Progenitor cell of endocrine pancreas (in vitro differentiated cells): ENCODE measurements at places on chromosomes 3 and 15. TPM values are rescaled to one million over a fixed set of nuclear protein-coding genes. Genes with fewer than 3 reads are reported as not detected.

- no peak overlapping the region for H3K4me3 ChIP-seq
- no peak overlapping the region for H3K27ac ChIP-seq
- H3K27me3 ChIP-seq, result no peaks in the 10 kb centered on the region
- DNase-seq, result no peak
- no peaks in the 10 kb centered on the region for H3K4me1 ChIP-seq
Measured at GRCh38 chr3:172648747-172649146, 62.1 kb downstream of the NCEH1 start.

- H3K36me3 ChIP-seq, result no peaks in the 10 kb centered on the region
- H3K27me3 ChIP-seq, result no peaks in the 10 kb centered on the region
- H3K4me1 ChIP-seq, result peaks cover 6% of the 10 kb centered on the region
- H3K27ac ChIP-seq, result no peak overlapping the region
- no peak for DNase-seq
Measured at GRCh38 chr15:94198633-94199032, 32.7 kb upstream of the MCTP2 start.

GRCh38 chr3:4581498-4581897, 88.3 kb downstream of the ITPR1 start:
- no peak overlapping the region for H3K27ac ChIP-seq
- peaks cover 5% of the 10 kb centered on the region for H3K4me1 ChIP-seq
- no peaks in the 10 kb centered on the region for H3K36me3 ChIP-seq
- H3K4me3 ChIP-seq, result no peak overlapping the region
- peaks cover 7% of the 10 kb centered on the region for H3K27me3 ChIP-seq

- H3K4me1 ChIP-seq, result no peaks in the 10 kb centered on the region
- no peaks in the 10 kb centered on the region for H3K27me3 ChIP-seq
- H3K4me3 ChIP-seq, result no peak overlapping the region
- no peak overlapping the region for H3K27ac ChIP-seq
Measured at GRCh38 chr3:130374033-130374432, 28.6 kb downstream of the COL6A5 start.

GRCh38 chr3:10136426-10137005, 5.1 kb upstream of the VHL start:
- H3K36me3 ChIP-seq, result no peaks in the 10 kb centered on the region
- no peak overlapping the region for H3K27ac ChIP-seq
- H3K4me3 ChIP-seq, result no peak overlapping the region
- H3K4me1 ChIP-seq, result no peaks in the 10 kb centered on the region
- DNase-seq, result no peak

DNA sequence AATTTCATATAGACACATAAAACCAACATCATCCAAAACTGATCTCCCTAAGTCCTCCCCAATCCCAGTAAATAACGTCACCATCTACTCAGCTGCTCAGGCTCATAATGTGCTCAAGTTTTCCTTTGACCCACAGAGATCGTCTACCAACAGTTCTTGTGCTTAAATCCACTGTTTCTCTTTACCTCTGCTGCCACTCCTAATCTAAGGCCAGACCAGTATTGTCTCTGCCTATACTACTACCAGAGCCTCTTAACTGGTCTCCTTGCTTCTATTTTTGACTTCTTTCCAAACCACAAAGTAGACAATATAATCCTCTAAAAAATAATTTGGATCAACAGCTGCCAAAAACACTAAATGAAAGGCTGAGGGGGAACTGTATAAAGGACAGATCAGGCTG, 65.3 kb downstream of the CLASP2 start:
- H3K27me3 ChIP-seq, result no peaks in the 10 kb centered on the region
- no peak overlapping the region for H3K27ac ChIP-seq
- peaks cover 3% of the 10 kb centered on the region for H3K4me1 ChIP-seq
- no peak overlapping the region for H3K4me3 ChIP-seq
- no peaks in the 10 kb centered on the region for H3K36me3 ChIP-seq

DNA sequence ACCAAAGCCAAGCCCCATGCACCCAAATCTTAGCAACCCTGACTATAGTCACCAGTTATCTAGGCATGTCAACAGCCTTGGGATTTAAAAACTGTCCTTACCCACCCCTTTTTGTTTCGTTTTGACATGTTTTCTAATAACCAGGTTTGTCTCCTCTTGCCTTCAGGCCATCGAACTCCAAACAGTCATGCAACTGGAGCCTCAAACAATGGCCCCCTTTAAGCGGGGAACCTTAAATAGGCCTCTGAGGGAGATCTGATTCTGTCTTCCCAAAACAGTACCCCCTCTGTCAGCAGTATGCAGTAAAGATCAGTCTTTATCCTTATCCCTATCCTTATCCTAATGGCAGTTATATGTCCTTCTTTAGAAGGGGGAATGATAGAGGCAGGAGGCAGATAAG, 105.7 kb downstream of the DPH6 start:
- peaks cover 16% of the 10 kb centered on the region for H3K36me3 ChIP-seq
- no peaks in the 10 kb centered on the region for H3K27me3 ChIP-seq
- H3K27ac ChIP-seq, result no peak overlapping the region
- DNase-seq, result no peak
- H3K4me1 ChIP-seq, result no peaks in the 10 kb centered on the region

DNA sequence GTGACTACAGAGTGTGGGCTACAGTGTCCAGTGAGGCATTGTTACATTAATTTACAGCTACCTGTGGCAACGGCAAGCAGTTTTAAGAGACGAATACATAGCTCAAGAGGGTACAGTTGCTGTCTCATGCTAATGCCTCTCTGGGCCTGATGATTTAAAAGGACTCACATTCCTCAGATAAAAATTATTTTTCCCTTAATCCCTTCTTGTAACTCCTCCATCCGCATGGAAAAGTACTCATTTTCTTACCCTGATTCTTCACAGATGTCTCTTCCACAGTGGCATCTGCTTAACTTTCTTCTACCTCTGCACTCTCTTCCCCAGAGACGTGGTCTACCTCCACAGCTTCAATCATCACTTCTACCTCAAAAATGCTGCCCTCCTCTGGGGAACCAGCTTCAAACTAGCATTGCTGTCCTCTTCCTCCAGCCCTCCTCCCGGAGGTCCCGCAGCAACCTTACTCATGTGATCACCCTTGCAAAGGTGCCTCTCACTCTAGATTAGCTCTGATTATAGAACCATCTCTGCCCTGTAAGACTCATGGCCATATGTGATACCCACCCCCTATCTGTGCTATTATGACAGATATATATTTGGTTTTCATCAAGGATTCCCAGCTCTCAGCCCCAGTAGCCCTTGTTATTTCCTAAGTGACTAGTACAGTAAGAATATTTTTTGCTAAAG, 21.4 kb upstream of the ABHD17C start:
- no peak overlapping the region for H3K27ac ChIP-seq
- peaks cover 4% of the 10 kb centered on the region for H3K27me3 ChIP-seq
- no peak overlapping the region for H3K4me3 ChIP-seq
- DNase-seq, result no peak
- H3K36me3 ChIP-seq, result no peaks in the 10 kb centered on the region
- H3K4me1 ChIP-seq, result peaks cover 7% of the 10 kb centered on the region

- H3K4me1 ChIP-seq, result no peaks in the 10 kb centered on the region
- no peaks in the 10 kb centered on the region for H3K36me3 ChIP-seq
Measured at GRCh38 chr15:94119923-94120775, 111.2 kb upstream of the MCTP2 start.

The HTR3E gene
- total RNA-seq, result not detected in 2 replicates

The P2RY12 gene
- not detected in 2 replicates for total RNA-seq

The PLXNA1 gene
- 104 and 107 TPM in 2 replicates for total RNA-seq

The LINS1 gene
- 17.7 and 19.8 TPM in 2 replicates for total RNA-seq

The ADAMTS7 gene
- total RNA-seq, result 119 and 127 TPM in 2 replicates
